ENCODE measurements at places on chromosomes 16 and 17.

DNA sequence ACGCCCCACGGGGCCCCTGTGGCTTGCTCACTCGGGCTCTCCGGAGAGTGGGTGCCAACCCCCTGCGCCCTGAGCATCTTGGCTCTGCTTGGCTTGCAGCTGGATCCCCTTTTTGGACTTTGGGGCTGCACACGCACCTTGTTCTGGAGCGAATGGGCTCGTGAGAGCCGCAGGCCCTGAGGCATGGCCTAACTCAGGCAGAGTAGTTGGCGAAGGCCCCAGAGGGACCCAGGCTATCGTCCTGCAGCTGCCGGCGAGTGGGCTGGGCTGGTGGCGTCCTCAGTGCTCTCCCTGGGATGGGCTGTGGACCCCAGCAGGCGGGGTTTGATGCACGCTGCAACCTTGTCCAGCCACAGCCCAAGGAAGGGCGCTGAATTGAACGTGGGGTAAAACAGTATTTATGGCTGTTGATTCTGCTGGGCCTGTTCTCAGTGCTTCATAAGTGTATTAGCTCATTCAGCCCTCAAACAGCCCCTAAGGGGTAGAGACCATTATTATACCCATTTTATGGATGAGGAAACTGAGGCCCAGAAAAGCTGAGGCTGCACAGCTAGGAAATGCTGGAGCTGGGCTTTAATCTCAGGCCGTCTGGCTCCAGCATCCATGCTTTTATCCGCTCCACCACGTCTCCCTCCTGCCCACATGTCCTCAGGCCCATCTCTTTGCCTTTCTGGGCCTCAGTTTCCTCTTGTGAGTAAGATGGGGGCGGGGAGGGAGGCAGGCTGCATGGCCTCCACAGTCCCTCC is 171.2 kb upstream of the CIBAR2 start:
- DNase-seq: no peak

DNA sequence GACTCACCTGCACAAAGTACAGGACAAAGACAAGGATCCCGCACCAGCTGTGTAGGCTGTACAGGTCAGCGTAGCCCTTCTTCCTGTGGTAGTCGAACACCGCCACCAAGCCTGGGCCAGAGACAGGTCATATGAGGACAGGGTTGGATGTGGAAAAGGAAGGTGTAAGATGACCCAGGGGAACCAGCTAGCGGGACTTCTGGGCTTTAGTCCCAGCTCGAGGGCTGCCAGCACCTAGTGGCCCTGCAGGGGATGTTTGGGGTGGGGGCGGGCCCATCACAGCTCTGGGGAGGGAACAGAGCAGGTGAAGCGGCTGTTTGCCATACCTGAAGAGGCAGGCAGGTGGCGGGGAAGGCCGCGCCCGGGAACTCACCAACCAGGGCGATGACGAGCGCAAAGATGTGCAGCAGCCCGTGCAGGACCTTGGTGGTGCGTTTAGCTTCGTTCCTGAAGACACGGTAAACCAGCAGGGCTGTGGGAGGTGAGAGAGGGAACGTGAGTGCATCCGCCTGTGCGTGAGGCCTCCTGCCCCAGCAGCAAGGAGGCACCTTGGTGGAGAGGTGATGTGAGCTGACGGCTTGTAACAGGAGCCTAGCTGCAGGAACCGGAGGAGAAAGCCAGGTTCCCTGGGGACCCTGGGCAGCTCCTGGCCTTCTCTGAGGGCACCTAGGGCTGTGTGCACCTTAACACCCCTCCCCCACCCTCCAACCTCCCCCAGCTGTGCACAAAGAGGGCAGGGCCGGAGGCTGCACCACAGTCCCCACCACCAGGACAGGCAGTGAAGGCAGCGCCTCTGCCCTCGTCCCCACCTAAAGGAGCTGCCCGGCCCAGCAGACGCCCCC is 10.2 kb downstream of the CYB561 start:
- no peak for DNase-seq

DNA sequence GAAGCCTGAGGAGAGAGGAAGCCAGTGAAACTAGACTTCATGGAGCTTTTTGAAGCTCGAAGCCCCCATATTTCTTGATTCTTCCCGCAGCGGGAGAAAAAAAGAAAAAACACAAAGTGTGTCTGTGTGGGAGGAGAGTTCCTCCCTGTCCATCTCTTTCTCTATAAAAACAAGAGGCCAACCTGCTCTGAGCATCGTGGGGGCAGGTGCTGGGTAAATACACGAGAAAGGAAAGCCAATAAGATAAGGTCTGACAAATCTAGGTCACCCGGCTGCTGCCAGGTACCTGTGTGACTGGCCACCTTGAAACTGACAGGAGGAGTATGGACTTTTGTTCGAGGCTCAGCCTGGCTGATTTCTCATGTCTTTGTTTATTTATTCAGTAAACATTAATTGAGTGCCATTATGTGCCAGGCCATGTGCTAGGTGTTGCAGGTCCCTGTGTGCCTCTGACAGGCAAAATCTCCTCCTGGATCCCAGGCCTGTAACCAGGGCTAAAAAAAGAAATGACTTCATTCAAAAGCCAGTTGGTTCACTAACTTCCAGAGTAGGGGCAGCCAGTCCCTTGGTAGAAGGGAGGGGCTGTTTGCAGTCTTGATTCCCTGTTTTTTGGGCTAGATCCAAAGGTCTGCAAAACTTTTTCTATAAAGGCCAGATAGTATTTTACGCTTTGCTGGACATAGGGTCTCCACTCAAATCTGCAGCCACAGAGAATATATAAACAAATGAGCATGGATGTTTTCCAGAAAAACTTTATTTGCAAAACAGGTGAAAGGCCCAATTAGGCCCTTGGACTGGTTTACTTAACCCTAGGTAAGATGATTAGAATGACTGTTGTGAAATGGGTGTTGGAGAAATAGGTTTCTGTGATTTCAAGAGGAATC is 35.6 kb downstream of the YPEL2 start:
- no peak for DNase-seq

DNA sequence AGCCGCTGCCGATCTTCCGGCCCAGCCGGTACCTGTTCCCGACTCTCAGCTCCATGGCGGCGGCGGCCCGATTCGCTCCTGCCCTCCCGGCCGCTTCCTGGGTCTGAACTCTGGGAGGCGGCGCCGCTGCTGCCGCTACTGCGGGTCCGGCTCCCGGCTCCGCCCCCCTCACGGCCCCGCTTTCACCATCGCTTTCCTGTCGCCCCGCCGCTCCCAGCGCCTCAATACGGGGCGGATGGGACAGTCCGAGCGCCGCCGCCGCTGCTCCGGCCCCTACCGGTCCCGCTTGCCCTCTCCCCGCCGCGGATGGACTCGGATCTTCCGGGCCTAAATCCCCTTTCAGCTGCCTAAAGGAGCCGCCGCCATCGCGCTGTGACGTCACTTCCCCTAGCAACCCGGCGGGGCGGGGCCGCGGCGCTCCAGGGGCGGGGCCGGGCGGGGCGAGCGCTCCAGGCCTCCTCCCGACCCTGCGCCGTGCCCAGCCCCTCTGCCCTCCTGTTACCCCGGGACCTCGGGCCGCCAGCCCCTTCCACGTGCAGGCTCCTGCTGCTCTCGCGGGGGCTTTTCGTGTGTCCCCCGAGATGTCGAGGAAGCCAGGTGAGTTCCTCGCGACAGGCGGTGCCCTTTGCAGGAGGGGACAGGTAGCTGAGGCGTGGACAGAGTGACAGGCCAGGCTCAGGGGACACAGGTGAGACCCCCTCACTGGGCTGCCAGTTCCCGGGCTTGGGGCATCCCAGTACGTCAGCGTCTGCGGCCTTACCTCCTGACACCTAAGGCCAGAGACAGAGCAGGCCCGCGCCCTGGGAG is at the start of gene CSNK1D:
TSS of gene CSNK1D (minus strand) at position 374 of the 807 bp plus-strand sequence. CDS start at position 55, 319 bp downstream.
- DNase-seq: peak; percentile 49

- no peak for DNase-seq
These were observed 28.6 kb downstream of the TPSG1 start for GRCh38 chr16:1196494-1196893.

DNA sequence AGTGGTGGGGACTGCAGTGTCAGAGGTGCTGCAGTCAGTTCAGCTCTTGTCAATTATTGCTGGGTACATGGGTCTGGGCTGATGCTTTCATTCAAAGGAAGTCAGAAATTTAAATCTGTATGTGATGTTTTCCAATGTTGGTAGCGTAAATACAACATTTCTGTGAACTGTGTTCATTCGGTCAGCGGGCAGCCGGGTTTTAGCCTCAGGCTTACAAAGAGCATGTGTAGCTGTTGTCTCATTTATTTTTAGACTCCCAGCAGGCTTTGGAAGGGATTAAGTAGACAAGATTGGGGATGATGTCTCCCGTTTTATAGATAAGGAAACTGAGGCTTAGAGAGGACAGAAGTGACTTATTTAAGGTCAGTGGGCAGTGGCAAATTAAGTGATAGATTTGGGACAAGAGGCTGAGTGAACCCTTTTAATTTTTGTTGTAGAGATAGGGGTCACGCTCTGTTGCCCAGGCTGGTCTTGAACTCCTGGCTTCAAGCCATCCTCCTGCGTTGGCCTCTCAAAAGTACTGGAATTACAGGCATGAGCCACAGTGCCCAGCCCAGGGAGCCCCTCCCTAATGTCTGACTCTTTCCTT is 8.1 kb downstream of the AQP8 start:
- DNase-seq: no peak

DNA sequence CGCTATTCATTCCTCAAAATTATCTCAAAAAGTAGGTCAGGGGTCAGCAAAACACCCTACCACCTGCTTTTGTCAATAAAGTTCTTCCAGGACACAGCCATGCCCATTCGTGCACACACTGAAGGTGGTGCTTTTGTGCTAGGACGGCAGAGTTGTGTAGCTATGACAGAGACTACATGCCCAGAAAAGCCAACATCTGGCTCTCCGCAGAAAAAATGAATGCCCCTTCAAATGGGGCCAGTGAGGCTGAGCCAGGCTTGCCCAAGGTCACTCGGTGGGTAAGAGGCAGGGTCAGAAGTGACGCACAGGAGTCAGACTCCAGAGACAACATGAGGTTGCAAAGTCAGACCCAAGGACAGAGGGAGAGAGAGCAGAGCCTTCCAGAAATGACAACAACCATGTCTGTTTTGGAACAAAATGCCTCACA is 200.1 kb downstream of the XYLT1 start:
- no peak for DNase-seq

GRCh38 chr17:29049541-29050145 is 6.7 kb downstream of the PIPOX start:
- no peak for DNase-seq

DNA sequence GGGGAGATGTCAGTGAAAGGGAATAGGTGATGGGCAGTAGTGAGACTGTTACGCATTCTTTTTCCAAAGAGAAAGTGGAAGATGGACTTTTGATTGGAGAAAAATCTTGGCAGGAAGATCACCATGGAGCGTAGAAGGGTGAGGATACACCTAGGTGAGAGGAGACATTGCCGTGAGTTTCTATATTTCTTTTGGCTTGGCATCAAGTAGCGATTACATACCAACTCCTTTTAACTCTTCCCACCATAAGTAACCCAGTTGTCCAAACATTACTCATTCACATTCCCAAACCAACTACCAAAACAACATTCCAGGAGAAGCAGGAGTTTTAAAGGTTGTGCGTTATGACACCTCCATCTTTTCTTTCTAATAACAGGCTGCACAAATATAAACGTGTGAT is 10.7 kb upstream of the KRT28 start:
- DNase-seq: no peak

DNA sequence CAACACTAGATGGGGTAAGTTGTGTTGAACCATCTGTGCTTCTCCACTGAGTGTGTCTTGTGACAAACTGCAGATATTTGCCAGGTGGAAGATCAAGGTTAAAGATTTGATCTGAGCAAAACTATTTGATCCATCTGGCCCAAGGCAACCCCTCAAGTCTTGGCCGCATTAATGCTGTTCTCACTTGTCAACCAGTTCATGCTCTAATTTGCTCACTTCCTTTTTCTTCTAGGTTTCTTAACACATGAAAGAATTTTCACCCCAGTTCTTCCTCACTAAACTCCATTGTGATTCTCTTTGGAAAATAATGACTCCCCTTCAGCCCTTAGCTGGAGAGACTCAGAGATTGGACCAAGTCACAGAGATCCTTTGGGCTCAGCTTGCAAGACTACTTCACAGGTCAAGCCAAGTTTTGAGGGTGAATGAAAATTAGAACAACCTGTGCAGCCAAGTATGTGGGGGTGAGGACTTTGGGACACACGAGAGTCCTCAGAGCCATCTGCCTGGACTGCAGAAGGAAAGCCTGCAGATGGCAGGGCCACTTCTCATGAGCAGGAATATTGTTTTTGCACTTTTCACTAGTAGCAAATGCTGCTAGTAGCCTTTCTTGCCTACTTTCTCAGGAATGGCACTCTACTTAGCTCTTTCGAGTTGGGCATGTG is 166.5 kb downstream of the AXIN2 start:
- DNase-seq: no peak

GRCh38 chr17:31391496-31391949 is at the start of gene RAB11FIP4:
RAB11FIP4 (plus strand) TSS chr17:31391675; CDS start chr17:31391853, 178 bp downstream.
- no peak for DNase-seq

DNA sequence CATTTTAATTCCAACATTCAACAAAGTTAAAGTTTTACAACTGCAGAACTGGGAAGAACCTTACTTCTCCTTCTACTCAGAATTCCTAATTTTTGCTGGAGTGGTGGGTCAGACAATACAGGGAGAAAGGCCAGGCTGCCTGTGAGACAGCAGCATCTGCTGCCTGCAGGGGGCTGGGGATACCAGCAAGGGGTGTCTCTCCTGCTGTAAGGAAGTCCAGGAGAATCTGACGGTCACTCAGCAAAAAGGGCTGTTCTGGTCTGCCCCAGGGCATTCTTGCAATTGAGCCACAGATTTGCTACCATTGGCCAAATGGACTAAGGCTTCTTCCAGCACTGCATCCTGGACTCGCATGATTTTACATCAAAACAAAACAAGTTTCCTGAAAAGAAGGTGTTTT is 426.6 kb upstream of the CDH11 start:
- DNase-seq: no peak

DNA sequence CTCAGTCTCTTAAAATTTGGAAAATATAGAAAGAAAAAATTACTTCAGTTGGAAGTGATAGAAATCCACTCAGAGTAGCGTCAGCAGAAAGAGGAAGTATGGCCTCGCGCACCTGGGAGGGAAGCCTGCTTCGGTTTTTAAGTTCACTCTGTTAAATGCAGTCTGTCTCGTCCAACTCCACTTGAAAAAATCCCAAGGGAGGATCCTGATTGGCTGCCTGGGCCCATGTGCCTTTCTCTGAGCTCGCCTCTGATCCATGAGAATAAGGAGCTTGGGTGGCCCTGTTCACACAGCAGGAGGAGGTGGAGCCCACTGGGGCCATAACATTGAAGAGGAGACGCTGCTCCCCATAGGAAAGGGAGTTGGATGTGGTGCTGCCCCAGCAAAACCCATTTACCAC is 40.7 kb downstream of the DNAJA2 start:
- no peak for DNase-seq

DNA sequence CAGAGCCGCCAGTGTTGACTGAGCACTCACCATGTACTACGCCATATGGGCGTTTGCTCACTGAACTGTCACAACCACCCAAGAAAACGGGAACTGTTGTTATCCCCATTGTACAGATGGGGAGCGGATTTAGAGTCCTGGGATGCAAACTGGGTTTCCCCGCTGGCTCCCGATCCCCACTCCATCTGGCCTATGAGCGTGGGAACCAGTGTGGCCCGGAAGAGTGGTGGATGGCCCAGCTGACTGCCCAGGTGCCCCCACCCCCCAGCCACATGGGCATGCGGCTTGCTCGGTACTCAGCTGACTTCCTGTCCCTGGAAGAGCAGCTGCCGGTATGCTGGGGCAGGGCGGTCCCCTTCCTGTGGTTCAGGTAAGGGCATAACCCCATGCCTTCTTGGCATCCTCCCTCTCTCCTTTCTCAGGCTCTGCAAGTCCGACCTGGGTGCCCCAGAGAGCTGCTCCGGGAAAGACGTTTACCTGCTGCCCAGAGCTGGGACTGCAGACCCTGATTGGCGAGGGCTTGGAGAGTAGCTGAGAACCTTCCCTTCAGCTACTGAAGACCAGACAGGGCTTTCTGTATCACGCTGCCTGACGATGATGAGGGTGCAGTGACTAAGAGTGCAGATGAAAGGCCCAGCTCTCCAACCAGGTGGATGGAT is 16.2 kb downstream of the SOCS3 start:
- no peak for DNase-seq

Data from NCI-H187 treated with DMSO at 0.1 percent for 48 hours (cell line).